CD4-positive, alpha-beta T cell treated with Interleukin-21 for 1 hour (primary cell): ENCODE measurements at places on chromosomes 4 and X.

DNA sequence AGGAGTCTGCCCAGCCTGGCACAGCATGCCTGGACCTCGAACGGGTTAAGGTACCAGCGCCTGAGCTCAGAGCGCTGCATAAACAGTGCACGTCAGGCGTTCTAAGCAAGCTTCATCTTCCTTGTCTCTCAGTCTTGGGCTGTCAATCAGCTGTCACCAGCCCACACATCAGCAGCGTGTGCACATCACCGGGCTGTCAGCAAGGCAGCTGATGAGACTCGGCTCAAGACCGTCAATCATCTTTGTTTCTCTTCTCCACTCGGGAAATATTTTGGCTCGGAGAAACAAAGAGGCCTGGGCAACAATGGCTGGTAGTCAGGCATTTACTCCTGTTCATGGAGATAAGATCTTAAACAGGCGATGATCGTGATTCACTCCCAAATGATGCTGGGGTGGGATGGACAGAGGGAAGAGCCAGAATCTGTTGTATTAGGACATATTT is 141.3 kb downstream of the LDB2 start:
- DNase-seq, result no peak

GRCh38 chr4:91830681-91831395 is 472.9 kb upstream of the GRID2 start:
- no peak for DNase-seq

- no peak for DNase-seq
Observed at GRCh38 chrX:132833373-132833772, 125.1 kb downstream of the HS6ST2 start.

GRCh38 chrX:70175338-70175737 is 1.9 kb upstream of the DGAT2L6 start:
- DNase-seq, result no peak

GRCh38 chr4:6746721-6747293 is 30.8 kb downstream of the BLOC1S4 start:
- no peak for DNase-seq

GRCh38 chrX:100085846-100086245 is 324.2 kb downstream of the PCDH19 start:
- DNase-seq, result no peak

DNA sequence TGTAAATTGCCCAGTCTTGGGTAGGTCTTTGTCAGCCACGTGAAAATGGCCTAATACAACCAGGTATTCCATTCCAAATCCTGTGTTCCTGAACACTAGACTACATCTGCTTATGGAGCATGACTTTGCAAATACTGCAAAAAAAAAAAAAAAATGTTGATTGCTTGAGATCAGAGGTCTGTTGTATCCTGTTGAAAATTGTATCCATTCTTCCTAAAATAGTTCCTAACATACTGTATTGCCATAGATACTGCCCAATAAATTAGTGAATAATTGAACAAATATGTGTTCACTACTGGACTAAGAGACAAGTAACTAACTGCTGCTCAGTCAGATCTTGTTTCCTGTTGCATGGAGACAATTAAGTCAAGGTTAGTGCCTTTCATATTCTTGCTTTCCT is 164.3 kb upstream of the PABPC4L start:
- no peak for DNase-seq

DNA sequence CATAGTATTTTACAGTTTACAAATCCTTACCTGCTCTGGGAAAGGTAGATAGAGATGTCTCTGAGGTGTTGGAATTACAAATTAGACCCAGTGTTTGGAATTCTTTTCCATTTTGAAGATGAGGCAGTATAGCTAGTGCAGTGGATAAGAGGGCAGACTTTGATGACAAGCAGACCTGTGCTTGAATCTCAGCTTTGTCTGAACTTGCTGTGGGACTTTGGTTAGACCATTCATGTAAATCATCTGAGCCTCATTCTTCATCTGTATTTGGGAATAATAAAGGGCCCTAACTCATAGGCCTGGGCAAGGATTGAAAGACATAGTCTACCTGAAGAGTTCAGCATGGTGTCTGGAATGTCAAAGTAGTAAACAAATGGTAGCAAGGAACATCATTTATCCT is 77.2 kb upstream of the BOD1L1 start:
- no peak for DNase-seq

DNA sequence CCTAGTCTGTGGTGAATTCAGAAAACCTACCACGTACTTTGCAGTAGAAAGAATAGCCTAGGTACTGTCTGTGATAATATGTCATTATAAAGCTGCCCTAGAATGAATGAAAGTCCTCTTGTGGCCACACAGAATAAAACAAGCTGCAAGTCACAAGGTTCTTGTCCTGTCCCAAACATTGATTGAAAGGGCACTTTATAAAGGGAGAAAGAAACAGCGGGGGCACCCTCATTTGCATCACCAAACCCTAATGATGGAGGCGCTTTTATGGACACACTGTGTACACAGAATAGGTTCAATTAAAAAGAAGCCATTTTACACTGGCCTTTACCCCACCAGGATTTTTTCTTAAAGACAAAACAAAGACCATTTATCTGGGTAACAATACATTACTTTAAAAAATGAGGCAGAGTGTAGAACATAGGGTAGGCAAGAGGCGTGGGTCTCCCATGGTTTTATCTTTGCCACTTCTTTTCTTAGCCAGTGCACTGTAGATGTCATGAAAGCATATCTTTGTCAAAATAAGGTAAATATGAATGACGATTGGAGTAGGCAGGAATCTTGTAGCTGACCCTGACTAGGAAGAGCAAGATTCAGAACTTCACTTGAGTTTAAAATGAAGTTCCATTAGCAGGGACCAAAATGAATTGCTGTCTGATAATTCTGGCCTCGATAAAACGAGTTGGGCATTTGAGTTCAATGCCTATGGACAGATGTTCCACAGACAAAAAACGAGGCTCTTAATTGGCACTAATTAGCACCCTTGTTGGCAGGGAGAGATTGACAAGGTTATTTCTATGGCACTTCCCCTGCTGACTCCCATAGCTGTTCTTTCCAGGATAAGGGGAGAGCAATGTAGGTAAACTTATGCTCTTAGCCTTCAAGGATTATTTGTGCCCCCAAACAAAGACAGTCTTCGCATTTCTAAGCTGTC is 365.1 kb downstream of the AFF2 start:
- DNase-seq, result no peak

DNA sequence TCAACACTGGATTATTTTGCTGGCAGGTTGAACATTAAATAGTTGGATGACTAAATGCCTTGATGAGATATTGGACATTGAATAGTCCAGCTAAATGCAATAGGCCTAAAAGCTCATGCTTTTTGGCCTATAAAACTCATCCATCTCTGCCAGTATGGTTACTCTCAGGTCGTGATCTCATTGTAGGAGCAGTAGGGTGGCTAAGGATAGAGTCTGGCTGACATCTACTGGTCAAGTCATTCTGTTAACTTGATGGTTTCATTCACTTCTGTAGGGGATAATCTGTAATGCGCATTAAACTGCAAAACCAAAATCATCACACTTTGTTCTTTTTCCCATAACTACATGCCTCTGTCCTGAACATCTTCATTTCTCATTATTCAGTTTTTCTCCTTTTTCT is 227.0 kb downstream of the DKK2 start:
- DNase-seq, result no peak

DNA sequence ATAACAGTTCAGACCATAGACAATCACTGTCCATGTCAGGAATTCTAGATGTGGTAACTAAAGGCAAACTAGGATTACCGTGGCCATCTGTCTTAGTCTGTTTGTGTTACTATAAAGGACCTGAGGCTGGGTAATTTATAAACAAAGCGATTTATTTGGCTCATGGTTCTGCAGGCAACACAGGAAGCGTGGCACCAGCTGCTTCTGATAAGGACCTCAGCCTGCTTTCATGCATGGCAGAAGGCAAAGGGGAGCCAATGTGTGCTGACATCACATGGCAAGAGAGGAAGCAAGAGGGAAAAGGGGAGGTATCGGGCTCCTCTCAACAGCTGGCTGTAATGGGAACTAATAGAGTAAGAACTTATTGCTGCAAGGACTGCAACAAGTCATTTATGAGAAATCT is 376.7 kb downstream of the GPM6A start:
- DNase-seq, result peak; percentile 4

DNA sequence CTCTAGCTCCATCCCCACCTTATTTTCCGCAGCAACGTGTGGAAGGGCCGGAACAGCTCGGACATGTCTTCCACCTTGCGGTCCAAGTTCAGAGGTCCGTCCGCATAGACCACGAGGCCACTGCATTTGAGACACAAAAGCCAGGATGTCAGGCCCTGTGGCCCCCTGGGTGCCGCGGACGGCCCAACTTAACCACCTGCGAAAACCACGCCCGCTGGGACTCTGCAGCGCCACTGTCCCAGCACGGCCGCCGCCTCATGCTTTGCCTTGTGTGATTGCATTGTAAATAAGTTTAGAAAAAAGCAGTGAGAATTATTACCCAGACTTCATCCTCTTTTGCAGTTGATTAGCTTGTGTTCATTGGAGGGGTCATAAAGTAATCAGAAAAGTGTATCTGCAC is 58.2 kb upstream of the MXD4 start:
- DNase-seq, result peak; percentile 17

DNA sequence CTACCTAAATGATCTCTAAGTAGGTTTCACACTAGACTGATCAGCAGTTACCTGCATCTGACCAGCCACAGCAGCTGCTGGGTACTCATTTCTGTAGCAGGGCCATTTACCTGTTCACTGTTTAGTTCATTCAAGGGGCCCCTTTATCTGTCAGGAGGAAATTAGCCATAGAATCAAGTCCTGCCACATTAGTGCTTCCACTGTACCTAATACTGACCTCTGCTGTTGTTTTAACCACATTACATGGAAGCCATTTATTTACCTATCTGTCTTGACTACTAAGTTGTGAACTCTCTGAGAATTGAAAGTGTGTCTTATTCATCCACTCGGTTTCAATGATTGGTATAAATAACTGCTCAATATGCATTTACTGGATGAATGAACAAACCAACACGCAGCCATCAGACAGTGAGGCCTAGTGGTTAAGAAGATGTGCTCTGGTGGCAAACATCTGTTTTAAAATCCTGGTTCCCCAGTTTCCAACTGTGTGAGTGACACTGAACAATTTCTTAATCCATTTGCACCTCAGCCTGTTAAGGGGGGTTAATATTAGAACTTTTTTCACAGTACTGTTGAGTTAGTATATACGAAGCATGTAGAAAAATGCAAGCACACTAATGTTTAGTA is 30.0 kb upstream of the ANXA5 start:
- peak; percentile 69 for DNase-seq

- no peak for DNase-seq
Observed at GRCh38 chr4:158111241-158111640, 61.6 kb downstream of the GASK1B start.

- DNase-seq, result no peak
Observed at GRCh38 chr4:183229397-183229796, 90.7 kb downstream of the CLDN22 start.

GRCh38 chr4:110107866-110108265 is 90.5 kb downstream of the ELOVL6 start:
- DNase-seq, result no peak

- no peak for DNase-seq
Observed at GRCh38 chr4:168882650-168883233, 127.3 kb downstream of the CBR4 start.

- peak; percentile 6 for DNase-seq
Observed at GRCh38 chr4:173752610-173753230, 222.7 kb upstream of the HAND2 start.

DNA sequence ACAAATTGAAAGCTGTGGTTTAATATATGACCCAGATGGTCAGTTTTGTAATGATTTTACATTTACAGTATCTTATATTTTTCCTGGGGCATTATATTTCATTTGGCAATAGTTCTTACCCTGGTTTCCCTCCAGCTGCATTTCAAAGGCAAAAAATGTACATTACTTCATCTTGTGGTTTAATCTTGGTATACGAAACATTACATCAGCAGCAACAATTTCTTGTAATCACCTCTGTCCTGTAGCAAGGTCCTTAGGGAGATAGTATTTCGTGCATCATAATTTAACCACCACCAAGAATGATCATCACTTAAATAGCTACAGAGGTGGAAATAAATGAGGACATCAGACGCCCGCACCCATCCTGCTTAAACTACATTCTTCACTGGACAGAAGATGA is 48.8 kb downstream of the HS6ST2 start:
- no peak for DNase-seq

DNA sequence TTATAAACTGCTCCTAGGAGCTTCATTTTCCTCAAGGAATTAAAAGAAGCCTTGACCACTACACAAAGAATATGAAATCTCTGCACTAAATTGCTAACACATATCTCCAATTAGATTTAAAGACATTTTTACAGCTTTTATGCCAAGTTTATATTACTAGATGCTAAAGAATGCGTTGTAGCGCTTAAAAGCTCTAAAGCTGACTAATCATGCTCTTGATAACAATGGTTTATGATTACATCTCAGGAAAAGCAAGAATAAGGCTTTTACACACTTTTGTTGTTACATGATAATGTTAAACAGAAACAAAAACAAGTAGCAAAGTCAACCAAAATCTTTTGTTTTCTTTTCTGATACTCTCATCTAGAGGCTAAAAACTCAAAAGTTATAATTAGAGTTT is 44.7 kb downstream of the SLC10A7 start:
- no peak for DNase-seq

GRCh38 chrX:134776850-134777370 is 118.6 kb upstream of the PLAC1 start:
- no peak for DNase-seq
